ENCODE measurements at places on chromosomes 4 and X.

GRCh38 chr4:67436742-67437141 lies 108.6 kb downstream of the CENPC start:
- no peak for DNase-seq

GRCh38 chr4:151313306-151314009 lies 11.9 kb downstream of the SH3D19 start:
- DNase-seq, result no peak

DNA sequence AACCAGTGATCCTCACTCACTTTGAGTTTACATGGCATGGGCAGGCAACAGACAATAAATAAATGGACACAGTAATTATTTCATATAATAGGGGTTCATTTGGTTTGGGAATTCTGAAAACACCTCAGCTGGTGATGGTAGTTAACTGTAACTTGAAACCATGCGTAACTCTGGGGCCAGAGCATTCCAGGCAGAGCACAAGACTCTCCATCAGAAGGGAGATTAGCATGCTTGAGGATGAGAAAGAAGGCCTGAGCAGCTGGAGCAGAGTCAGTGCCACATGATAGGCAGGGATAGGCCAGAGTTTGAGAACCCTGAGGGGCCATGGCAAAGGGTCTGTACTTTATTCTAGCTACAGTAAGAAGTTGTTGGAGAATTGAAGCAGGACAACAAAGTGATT lies 56.3 kb upstream of the CXCL8 start:
- DNase-seq, result no peak

GRCh38 chr4:73730867-73731266 lies 9.5 kb upstream of the CXCL8 start:
- DNase-seq, result no peak

- no peak for DNase-seq
These were observed 1538.2 kb downstream of the TECRL start for GRCh38 chr4:62871078-62871477.

- no peak for DNase-seq
These were observed 80.7 kb downstream of the EVC start for GRCh38 chr4:5791654-5792053.

GRCh38 chr4:171846232-171846631 lies 33.0 kb downstream of the GALNTL6 start:
- no peak for DNase-seq

- no peak for DNase-seq
These were observed 1958.6 kb downstream of the C4orf33 start for GRCh38 chr4:131054489-131055019.

- no peak for DNase-seq
These were observed 64.3 kb upstream of the TLR2 start for GRCh38 chr4:153619811-153620210.

DNA sequence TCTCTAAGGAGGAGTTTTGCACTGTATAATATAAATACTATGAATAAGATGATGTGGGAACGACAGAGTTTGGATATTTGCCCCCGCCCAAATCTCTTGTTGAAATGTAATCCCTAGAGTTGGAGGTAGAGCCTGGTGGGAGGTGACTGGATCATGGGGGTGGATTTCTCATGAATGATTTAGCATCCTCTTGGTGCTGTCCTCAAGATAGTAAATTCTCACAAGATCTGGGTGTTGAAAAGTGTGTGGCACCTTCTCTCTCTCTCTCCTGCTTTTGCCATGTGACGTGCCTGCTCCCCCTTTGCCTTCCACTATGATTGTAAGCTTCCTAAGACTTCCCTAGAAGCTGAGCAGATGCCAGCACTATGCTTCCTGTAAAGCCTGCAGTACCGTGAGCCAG lies 241.6 kb upstream of the ETNPPL start:
- DNase-seq, result no peak

- DNase-seq, result peak; percentile 29
These were observed 729 bp upstream of the IRF2 start for GRCh38 chr4:184475096-184475461.

- DNase-seq, result no peak
These were observed 92.3 kb upstream of the MAD2L1 start for GRCh38 chr4:120158841-120159463.

DNA sequence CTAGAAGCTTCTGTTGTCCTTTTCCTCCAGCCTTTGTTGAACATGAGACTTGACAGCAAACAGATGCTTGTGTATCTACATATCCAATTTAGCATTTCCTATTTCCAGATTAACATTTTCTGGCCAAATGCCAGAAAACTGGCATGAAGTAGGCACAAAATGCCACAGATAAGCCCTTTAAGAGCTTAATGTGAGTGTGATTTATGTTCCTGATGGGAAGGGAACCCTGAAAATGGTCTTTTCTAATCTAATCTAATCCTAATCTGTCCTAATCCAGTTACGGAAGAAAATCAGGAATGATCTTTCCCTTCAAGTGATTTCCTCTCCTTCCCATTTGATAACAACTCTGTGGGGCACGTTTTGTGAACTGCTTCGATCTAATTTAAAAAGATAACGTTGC lies 133.0 kb upstream of the C1QTNF7 start:
- DNase-seq, result no peak

DNA sequence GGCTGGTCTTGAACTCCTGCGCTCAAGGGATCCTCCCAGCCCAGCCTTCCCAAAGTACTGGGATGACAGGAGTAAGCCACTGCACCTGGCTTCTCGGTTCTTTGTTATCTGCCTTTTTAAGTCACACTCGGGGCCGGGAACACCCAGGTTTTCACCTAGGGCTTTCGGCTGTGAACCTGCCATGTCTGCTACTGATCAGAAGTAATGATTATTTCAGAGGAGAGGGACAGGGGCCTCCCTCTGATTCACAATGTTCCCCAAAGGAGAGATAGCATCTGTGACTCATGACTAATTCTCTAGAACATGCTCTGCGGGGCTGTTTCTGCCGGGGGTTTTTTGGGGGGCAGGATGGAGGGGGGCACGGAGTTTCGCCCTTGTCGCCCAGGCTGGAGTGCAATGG lies 26.9 kb downstream of the CRLF2 start:
- DNase-seq, result no peak

GRCh38 chr4:125321709-125322365 lies 7.1 kb downstream of the FAT4 start:
- DNase-seq, result no peak

- no peak for DNase-seq
These were observed 614.0 kb upstream of the LCORL start for GRCh38 chr4:18635531-18635930.

DNA sequence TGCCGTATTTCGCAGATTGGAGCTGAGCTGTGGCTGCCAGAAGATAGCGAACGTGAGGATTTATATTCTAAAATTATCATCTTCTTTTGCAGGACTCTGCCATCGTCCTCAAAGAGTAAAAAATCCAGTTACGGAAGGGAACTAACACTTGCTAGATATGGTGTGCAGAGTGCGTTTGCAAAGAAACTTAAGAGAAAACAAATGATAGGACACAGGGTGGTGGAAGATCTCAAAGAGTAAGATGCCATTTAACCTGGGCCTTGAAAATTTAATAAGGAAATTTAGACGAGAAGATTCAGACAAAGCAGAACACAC lies 566 bp downstream of the LARP7 start:
- no peak for DNase-seq

GRCh38 chr4:82733636-82734035 lies 65.0 kb downstream of the SCD5 start:
- DNase-seq, result no peak

- no peak for DNase-seq
These were observed 94.7 kb upstream of the DIPK2B start for GRCh38 chrX:45295259-45295986.

DNA sequence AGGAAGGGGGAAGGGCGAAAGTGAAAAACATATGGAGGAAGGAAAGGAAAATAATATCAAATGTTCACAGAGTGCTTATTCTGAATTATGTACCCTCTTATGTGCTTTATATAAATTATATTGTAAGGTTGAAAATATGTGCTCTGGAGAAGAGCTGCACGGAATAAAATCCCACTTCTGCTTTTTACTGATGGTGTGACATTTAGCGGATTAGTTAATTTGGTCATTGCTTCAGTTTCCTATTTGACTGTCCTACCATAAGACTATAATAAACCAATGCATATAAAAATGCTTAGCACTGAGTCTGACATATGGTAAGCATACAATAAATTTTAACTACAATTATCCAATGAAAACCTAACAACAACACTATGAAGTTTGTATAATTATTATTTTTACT lies 86.2 kb downstream of the NPFFR2 start:
- DNase-seq, result no peak

- no peak for DNase-seq
These were observed 207.3 kb downstream of the MID1IP1 start for GRCh38 chrX:39008549-39008948.

- DNase-seq, result peak; percentile 71
These were observed 4.9 kb downstream of the PRDM8 start for GRCh38 chr4:80202190-80202711.

- no peak for DNase-seq
These were observed 5.2 kb upstream of the RPGR start for GRCh38 chrX:38332505-38332904.

DNA sequence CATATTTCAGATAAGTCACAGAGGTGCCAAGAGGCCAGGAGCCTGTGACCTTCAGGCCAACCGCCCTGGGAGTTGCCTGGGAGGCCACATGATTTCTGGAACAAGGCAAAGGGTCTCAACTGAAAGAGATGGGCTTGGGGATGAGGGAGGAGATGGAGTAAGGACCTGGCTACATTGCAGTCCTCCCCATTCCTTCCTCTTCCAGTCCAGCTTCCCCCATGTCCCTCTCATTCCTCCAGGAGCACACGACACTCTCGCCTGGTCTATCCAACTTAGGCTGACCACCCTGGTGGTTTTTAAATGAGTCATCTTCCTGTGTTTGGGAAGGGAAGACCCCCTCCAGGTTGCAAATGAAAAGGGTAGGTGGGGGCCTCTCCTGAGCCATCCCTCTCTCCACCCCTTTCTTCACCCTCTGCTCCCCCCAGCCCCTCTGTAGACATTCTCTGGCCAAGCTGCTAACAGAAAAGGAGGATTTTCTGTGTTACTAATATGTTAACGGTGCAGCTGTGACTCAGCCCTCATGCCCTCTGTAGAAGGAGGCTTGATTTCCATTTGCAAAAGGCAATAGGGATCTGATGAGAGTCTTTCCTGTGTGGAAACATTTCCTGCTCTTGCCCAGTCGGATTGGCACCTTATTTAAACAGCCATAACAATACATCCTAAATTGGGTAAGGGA lies 79.2 kb downstream of the RTL5 start:
- no peak for DNase-seq

DNA sequence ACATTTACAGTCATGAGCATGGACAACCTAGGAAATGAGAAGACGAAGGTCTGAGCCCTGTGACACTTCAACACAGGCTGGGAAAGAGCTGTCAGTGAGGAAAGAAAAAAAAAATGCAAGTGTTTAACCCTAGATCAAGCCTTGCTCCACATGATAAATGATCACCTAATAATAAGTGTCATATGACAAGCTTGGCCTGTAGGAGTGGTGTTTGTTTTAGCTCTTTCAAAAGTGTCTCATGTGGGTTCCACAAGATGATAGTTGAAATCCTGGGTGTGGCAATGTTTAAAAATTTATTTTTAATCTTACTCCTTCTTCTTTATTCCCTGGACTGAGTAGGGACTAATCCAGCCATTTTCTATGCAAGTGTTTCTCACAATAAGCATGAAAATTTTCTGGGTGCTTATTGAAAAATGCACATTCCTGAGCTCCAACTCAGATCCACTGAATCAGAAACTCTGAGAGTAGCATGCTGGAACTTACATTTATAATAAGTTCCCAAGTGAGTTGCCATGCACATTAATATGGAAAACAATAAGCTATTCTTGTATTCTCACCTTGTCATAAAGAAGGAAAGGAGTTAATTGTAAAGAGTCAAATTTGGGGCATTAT lies 138.3 kb downstream of the AREG start:
- no peak for DNase-seq

DNA sequence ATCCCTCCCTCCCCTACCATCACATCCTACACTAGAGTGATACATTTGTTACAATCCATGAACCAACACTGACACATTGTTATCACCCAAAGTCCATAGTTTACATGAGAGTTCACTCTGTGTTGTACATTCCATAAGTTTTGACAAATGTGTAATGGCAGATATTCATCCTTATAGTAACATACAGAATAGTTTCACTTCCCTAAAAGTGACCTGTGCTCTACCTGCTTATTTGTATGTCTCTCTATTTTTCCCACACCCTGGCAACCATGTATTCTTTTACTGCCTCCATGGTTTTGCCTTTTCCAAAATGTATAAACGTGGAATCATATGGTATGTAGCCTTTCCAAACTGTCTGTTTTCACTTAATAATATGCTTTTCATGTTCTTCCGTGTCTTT lies 42.2 kb upstream of the HPGD start:
- DNase-seq, result no peak

DNA sequence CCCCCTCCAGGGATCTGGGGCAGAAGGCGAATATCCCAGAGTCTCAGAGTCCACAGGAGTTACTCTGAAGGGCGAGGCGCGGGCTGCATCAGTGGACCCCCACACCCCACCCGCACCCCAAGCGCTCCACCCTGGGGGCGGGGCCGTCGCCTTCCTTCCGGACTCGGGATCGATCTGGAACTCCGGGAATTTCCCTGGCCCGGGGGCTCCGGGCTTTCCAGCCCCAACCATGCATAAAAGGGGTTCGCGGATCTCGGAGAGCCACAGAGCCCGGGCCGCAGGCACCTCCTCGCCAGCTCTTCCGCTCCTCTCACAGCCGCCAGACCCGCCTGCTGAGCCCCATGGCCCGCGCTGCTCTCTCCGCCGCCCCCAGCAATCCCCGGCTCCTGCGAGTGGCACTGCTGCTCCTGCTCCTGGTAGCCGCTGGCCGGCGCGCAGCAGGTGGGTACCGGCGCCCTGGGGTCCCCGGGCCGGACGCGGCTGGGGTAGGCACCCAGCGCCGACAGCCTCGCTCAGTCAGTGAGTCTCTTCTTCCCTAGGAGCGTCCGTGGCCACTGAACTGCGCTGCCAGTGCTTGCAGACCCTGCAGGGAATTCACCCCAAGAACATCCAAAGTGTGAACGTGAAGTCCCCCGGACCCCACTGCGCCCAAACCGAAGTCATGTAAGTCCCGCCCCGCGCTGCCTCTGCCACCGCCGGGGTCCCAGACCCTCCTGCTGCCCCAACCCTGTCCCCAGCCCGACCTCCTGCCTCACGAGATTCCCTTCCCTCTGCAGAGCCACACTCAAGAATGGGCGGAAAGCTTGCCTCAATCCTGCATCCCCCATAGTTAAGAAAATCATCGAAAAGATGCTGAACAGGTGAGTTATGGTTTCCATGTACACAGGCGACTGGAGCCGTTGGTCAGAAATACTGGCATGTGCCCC lies at the start of gene CXCL1:
TSS of gene CXCL1 (plus strand) at position 264 of the 926 bp plus-strand sequence. CDS start at position 342, 78 bp downstream.
- DNase-seq, result no peak

DNA sequence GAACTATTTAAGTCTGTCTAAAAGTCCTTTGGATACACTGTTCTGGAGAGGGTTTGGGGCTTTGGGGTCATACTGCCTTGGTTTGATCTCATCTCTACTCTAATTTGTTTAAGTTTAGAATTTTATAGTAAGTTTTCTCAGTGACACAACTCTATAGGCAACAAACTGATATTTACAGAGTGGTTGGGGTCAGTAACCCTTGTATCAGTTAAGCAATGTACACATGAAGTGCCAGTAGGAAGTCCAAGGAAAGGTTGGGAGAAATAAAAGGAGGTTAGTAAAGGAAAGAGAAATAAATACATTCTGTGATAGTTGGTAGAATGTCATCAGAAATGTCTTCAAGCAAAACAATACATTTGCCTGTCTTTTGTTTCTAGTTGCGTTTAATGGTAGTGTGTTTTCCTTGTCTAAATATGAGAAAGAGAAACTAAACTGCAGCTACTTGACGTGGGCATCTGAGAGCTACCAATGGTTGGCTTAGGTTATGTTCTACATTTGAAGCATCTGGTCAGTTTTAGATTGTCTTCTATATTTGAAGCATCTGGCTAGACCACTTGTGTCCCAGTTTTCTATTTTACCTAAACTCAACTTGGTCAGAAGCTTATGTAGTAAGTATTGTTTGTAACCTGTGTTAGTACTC lies 6.9 kb downstream of the ATP7A start:
- DNase-seq, result no peak

All from activated gamma-delta T cell treated with Interleukin-2 at 50 U/mL for 16 hours (primary cell).